SK-N-SH (cell line): ENCODE measurements at places on chromosomes 1 and 21. TPM values are rescaled to one million over a fixed set of nuclear protein-coding genes. Genes with fewer than 3 reads are reported as not detected.

HFM1 gene
- 0.06 and 0.10 TPM in 2 replicates for polyA plus RNA-seq

ELAVL4 gene
- polyA plus RNA-seq, result 2.7 and 6.0 TPM in 2 replicates

LCE2B gene
- polyA plus RNA-seq, result not detected in 2 replicates

MNDA gene
- not detected in 2 replicates for polyA plus RNA-seq

FMO1 gene
- not detected in 2 replicates for polyA plus RNA-seq

SPATA1 gene
- polyA plus RNA-seq, result 1.2 and 1.6 TPM in 2 replicates

LCE2C gene
- not detected in 2 replicates for polyA plus RNA-seq

LCE1F gene
- polyA plus RNA-seq, result not detected in 2 replicates

NFASC gene
- polyA plus RNA-seq, result 4.6 and 6.0 TPM in 2 replicates

ST7L gene
- polyA plus RNA-seq, result 16.3 and 17.9 TPM in 2 replicates

FAM72D gene
- polyA plus RNA-seq, result 2.6 and 3.2 TPM in 2 replicates

PCSK9 gene
- polyA plus RNA-seq, result 0.02 and 0.03 TPM in 2 replicates

SIK1 gene
- polyA plus RNA-seq, result 3.8 and 6.6 TPM in 2 replicates

MSH4 gene
- not detected in 2 replicates for polyA plus RNA-seq

FCAMR gene
- polyA plus RNA-seq, result not detected in 2 replicates

SFN gene
- polyA plus RNA-seq, result 0.18 and 0.23 TPM in 2 replicates

ANKRD45 gene
- 1.8 and 2.3 TPM in 2 replicates for polyA plus RNA-seq

NBPF4 gene
- not detected in 2 replicates for polyA plus RNA-seq

PGBD5 gene
- 0.15 and 0.39 TPM in 2 replicates for polyA plus RNA-seq

LAMC2 gene
- polyA plus RNA-seq, result 0.15 and 0.16 TPM in 2 replicates

GUCA2A gene
- not detected in 2 replicates for polyA plus RNA-seq

BARHL2 gene
- polyA plus RNA-seq, result not detected in 2 replicates

COL6A2 gene
- 66.6 and 108 TPM in 2 replicates for polyA plus RNA-seq
